ENCODE measurements at places on chromosomes 1 and 21. TPM values are rescaled to one million over a fixed set of nuclear protein-coding genes. Genes with fewer than 3 reads are reported as not detected.

- DNase-seq = no peak
Observed at GRCh38 chr1:30953685-30954084, 45.1 kb upstream of the SDC3 start.

GRCh38 chr21:44477131-44477530 lies 21.8 kb downstream of the LRRC3 start:
- DNase-seq = no peak

MEGF6 gene
- 6.3 TPM for polyA plus RNA-seq

PLA2G2F gene
- polyA plus RNA-seq = not detected

ADAM15 gene
- 81.4 TPM for polyA plus RNA-seq

SETSIP gene
- polyA plus RNA-seq = 0.58 TPM

- peak; percentile 85 for DNase-seq
Observed at GRCh38 chr1:156663178-156663577, 14.0 kb downstream of the NES start.

DNA sequence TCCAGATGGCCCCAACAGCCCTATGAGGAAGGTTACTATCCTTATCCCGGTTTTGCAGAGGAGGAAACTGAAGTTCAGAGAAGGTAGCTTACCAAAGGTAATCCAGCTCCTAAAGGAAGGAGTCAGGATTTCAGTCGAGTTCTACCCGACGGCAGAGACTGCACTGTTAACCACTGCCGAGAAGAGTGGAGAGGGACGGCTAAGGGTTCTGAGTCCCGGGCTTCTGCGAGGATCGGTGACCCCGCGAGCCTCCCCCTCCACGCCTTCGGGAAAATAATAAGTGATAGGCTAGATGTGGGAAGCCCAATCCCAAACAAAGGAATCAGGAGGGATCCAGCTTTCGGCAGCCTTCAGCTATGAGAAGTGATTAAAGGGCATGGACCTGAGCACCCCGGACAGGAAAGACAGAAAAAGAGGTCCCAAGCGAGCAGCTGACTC lies 587 bp downstream of the TMEM53 start:
- DNase-seq = no peak

DNA sequence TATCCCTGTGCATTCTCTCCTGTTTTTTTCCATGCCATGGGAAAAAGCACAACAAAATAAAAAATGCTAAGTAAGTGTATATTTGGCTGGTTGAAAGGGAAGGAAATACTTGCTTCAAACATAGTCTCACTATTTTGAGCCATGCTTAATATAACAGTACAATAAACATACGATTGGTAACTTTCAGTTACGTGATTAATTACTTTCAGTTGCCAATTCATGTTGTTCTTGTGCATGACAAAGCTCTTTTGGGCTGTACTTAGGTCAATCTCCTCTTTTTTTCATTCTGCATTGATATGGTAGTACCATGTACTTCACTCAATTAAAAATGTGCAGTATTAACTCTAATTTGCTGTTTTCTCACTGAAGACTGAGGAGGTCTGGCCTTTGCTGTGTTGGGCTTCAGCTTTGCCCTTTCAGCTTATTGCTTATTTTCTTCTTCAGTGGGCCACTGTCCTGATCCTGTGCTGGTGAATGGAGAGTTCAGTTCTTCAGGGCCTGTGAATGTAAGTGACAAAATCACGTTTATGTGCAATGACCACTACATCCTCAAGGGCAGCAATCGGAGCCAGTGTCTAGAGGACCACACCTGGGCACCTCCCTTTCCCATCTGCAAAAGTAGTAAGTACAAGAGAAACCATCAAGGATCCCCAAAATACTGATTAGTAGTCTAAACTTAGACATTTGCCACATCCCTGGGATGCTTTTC lies 2.7 kb downstream of the C4BPB start:
- DNase-seq = no peak

DNA sequence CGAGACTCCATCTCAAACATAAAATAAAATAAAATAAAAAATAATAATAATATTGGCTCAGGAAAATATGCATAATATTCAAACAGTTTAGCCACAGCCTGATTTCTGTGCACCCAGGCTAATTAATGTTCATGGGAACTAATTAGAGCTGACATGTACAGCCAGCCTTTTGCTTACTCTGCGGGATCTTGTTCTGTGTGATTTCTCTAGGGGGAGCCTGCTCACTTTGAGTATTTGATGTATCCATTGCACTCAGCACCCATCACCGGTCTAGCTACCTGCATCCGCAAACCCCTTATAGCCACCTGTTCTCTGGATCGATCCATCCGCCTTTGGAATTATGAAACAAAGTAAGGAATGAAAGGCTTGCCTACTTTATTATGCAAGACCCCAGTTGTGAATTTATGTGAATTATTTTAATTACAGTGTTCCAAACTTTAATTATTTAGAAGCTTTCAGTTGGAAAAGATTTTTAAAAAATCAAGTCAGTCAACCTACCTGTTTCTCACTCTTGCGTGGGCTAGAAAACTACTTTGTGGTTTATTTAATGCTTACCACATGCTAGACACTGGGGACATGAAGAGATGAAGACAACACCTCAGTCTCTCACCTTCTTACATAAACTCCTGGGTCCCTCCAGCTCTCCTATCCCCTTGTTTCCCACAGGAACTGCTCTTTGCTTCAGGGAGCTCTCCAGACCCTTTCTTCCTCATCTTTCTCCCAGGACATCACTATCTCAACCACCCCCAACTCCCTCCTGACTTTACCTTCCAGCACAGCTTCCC lies 25.4 kb downstream of the CFAP57 start:
- no peak for DNase-seq

GRCh38 chr1:13642306-13643004 lies 57.5 kb upstream of the PRDM2 start:
- DNase-seq = no peak

CEP170 gene
- 54.5 TPM for polyA plus RNA-seq

PLEKHA6 gene
- 7.2 TPM for polyA plus RNA-seq

HPCAL4 gene
- 1.8 TPM for polyA plus RNA-seq

RNF186 gene
- polyA plus RNA-seq = not detected

DNA sequence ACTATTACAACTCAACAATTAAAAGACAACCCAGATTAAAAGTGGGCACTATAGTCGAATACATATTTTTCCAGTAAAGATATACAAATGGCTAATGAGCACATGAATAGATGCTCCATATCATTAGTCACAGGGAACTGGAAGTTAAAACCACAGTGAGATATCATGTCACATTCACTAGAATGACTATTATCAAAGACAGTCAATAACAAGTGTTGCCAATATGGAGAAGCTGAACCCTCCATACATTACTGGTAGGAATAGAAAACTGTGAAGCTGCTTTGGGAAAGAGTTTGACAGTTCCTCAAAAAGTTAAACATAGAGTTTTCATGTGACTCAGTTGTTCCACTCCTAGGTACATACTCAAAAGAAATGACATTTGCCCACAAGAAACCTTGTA lies 30.6 kb upstream of the MRPS6 start:
- DNase-seq = no peak

DNA sequence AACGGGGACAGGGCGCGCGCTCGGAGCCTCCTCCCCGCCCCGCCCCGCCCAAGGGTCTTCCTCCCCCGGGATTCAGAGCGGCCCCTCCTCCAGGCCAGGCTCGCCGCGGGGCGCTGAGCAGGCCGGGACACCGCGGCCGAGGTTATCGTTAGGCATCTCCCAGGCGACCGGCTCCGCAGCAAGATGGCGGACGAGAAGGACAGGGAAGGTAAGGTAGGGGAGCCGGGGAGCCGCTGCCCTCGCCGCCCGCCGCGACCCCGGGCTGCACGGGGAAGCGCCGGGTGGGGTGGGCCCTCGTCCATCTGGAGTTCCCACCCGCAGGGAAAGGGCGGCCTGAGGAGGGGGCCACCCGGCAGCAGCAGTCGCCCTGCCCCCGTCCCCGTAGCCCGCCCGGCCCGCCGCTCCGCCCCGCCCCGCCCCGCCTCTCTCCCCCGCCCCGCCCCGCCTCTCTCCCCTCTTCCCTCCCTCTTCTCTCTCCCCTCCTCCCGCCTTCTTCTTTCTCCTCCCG lies 105.9 kb upstream of the HNRNPU start:
- peak; percentile 88 for DNase-seq

BSND gene
- polyA plus RNA-seq = 0.04 TPM

GRCh38 chr1:203273869-203274602 lies 31.3 kb upstream of the BTG2 start:
- no peak for DNase-seq

SH2D2A gene
- 0.98 TPM for polyA plus RNA-seq

- DNase-seq = peak; percentile 3
Observed at GRCh38 chr1:58000116-58000515, 546.4 kb downstream of the OMA1 start.

GRCh38 chr1:222098404-222098803 lies 356.5 kb upstream of the DUSP10 start:
- DNase-seq = no peak
